ENCODE measurements at places on chromosomes 16 and 17.

DNA sequence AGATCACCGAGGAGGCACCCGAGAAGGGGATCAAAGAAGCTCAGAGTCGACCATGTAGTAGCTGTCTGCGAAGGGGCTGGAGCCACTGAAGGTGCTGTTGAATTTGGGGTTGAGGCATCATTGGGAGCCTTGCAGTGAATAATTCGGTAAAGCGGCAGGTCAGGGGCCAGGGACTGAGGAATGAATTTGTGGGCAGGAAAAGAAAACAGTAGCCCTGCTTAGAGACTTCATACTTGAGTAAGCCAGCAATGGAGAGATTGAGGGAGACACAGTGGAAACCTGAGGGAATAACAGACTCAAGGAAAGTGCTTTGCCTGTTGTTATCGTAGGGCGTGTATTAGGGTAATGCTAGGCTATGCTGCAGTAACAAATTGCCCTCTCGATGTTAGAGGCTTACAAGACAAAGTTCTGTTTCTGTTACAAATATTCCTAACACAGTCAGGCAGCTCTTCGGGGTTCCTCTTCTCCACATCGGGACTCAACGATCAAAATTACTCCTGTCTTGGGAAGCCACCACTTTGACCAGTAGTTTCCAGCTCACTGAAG lies 13.4 kb upstream of the HERPUD1 start:
- no peak for DNase-seq

DNA sequence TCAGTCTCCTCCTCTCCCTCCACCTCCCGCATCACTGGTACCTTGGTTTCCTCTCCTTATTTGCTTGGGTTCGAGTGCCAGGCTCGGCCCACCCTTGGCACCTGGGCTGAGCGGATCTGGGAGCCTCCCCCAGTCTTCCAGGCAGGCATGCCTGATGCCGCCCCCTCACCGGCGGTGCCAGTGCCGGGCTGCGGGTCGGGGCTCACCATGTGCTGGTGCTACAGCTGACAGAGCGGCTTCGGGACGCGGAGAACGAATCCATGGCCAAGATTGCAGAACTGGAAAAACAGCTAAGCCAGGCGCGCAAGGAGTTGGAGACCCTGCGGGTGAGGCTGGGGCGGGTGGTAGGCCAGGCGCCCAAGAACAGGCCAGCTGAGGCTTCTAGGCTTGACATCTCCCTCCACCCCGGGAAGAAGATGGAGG lies 19.2 kb downstream of the FMNL1 start:
- no peak for DNase-seq

DNA sequence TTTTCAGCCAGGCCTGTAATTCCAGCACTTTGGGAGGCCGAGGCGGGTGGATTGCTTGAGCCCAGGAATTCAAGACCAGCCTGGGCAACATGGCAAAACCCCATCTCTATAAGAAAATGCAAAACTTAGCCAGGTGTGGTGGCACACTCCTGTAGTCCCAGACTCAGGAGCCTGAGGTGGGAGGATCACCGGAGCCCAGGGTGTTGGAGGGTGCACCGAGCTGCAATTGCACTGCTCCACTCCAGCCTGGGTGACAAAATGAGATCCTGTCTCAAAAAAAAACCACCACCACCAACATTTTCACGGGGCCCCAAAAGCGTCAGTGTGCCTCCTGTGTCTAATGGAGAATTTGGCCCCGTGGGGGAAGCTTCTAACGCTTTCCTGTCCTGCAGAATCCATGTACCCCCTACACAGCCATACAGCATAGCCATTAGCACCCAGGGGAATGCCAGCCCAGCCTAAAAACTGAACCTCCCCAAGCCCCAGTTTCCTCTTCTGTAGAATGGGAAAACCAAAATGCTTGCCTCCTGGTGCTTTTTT lies 22.2 kb upstream of the MAP3K14 start:
- DNase-seq = no peak

GRCh38 chr16:57403965-57404817 lies at the start of gene CCL17:
TSS of gene CCL17 (plus strand) at chr16:57404767. CDS start at chr16:57413933, 9,166 bp downstream.
- no peak for DNase-seq

Measured in activated naive CD8-positive, alpha-beta T cell treated with anti-CD3 and anti-CD28 coated beads, Interleukin-2, amount 10 ng/mL, durations not matched to agents 7 days and 5 days (primary cell).